ENCODE measurements at places on chromosomes 6 and 20.

GRCh38 chr20:54231036-54231435 lies 23.1 kb downstream of the PFDN4 start:
- no peak for DNase-seq

DNA sequence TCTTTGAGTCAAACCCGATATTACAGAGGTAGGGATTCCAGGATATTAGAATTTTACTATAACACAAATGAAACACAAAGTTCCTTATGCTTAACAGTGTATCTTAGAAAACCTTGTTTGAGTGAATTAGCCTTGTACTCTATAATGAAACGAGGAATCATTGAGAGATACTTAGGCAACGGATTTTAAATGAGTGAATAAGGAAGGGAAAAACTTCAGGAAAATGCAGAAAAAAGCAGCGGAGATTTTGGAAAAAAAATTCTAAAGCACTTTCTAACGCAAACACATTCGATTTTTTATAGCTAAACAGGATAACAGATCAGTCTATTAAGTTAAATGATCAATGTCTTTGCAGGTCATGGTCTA lies 137.3 kb downstream of the HFE start:
- DNase-seq = no peak

- no peak for DNase-seq
Observed at GRCh38 chr6:53878808-53879207, 84.0 kb downstream of the LRRC1 start.

DNA sequence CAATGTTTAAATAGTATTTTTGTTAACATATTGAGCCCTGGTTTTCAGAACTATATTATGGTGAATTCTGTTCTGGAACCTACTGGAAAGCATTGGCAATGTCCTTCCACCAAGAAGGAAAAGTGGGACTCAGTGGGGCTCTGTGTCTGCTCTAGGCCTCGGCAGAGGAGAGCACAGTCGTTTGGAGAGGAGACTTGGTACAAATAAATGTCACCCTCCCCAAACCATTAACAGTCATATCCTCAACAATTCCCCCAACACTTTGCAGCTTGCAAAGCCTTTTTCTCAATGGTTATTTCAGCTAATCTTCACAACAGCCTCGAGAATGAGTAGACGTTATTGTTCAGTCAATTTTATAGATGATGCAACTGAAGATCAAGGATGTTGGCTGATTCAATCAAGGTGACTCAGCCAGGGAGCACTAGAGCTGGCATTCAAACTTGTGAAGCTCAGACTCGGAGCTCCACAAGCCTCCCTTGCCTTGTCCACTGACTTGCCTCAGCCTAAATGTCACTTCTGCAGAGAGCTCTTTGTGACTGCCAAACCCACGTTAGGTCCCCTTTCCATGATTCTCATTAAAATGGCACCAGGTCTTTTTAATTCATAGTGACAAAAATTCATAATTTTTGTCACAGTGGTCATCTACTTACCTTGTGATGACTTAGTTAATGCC lies 60.6 kb downstream of the TOX2 start:
- no peak for DNase-seq

GRCh38 chr6:5450073-5450472 lies 188.8 kb downstream of the FARS2 start:
- no peak for DNase-seq

DNA sequence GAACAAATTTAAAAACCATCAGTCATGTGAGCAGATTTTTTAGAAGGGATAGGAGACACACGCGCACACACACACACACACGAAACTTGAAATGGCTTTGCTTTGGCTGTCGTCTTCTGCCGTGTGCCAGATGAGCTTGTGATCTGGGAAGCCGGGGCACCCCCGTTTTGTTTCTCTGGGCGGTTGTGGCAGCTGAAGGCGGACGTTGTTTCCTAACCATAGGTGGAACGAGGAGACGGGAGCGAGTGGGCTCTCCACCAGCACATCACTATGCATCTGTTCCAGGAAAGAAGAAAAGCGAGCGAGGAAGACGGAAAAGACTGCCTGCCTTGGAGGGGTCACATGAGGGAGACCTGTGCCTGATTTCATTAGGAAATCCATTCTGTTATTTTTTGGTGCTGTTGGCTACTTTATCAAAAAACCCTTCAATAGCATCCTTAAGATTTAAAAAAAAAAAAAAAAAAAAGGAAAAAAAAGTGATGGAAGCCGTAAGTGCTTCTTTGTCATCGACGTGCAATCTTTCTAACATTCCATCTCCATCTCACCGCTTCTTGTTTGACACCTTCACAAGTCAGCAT lies 142.1 kb downstream of the DTNBP1 start:
- peak; percentile 9 for DNase-seq

- no peak for DNase-seq
Observed at GRCh38 chr6:150764334-150765066, 101.0 kb upstream of the MTHFD1L start.

DNA sequence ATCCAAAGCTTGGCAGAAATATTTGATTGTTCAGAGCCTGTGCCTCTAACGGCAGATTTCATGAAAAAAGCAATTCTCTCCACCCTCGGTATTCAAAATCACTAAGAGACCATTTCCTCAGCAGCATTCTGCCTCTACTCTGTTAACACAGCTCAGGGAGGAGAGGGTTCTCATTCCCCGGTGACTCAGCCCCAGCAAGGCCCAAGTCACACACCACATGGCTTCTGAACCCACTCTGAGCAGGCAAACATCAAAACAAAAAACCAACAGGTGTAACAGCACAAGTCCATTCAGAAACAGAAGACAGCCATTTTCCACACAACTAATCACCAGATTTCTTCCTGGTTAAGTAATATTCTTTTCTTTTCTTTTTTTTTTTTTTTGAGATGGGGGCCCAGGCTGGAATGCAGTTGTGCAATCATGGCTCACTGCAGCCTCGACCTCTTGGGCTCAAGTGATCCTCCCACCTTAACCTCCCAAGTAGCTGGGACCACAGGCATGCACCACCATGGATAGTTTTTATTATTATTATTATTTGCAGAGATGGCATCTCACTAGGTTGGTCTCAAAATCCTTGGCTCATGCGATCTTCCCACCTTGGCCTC lies 55.4 kb downstream of the GFOD1 start:
- DNase-seq = no peak

- no peak for DNase-seq
Observed at GRCh38 chr6:35391240-35391968, 49.0 kb downstream of the PPARD start.

GRCh38 chr20:46171476-46171875 lies 53.4 kb downstream of the CD40 start:
- no peak for DNase-seq

GRCh38 chr20:9989066-9989724 lies 45.6 kb upstream of the ANKEF1 start:
- DNase-seq = no peak

DNA sequence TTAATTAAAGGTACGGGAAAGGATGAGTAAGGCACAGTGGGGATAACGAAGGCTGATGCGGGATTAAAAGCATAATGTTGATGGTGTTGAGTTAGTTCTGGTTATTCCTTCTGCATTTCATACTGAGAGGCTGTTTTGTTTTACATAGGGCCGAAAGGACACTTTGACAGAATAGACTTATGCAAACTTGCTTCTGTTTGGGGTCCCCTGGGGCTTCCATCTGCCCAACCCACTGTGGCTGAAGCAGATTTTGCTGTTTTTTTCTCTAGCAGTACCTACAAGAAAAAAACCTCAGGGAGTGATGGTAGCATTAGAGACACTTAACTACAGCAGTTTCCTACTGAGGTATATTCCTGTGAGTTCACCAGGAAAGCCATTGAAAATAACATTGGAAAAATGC lies 136.1 kb upstream of the SUPT3H start:
- DNase-seq = no peak

- no peak for DNase-seq
Observed at GRCh38 chr6:169571123-169571962, 130.5 kb downstream of the WDR27 start.

DNA sequence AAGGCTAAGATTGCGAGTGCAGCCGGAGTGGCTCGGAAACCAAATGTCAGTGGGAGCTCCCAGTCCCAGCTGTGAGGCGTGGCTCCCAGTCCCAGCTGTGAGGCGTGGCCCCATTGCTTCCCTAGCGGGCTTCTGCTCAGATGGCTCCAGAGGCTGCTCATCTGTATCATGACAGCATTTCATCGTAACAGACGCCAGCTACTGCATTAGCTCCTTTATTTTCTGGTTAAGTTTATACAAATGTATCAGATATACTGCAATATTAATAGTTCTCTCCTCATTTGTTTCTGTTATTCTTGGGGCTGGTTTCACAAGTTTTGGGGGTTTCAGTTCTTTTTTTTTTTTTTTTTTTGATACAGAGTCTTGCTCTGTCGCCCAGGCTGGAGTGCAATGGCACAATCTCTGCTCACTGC lies 34.7 kb upstream of the TBXT start:
- DNase-seq = peak; percentile 49

DNA sequence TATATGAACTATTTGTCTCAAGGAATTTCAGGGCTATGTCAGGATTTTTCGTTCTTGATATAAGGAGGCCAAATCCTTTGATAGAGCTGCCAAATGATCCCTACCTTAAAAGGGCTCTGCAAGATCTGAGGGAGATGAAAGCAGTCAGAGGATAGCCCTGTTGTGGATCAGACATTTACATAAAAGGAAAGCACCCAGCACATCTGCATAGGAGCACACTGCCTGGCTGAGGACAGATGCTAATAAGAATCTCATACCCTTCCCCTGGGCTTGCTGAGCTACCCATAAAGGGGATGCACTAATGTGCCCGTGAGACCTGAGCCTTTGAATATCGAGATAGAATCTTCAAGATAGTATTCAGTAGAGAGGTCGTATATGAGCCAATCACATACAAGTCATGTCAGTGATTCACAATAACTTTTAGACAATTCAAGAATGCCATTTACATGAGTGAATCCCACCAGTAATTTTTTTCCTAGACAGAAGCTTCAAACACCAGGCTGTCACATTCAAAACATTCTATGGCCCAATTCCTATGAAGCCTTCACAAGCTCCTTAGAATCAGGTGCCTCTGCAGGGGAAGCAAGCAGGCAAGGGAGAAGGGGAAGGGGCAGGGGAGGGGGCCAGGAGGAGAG lies 71.1 kb downstream of the STMND1 start:
- DNase-seq = no peak

GRCh38 chr6:32697031-32697430 lies 30.6 kb upstream of the HLA-DQB1 start:
- no peak for DNase-seq

DNA sequence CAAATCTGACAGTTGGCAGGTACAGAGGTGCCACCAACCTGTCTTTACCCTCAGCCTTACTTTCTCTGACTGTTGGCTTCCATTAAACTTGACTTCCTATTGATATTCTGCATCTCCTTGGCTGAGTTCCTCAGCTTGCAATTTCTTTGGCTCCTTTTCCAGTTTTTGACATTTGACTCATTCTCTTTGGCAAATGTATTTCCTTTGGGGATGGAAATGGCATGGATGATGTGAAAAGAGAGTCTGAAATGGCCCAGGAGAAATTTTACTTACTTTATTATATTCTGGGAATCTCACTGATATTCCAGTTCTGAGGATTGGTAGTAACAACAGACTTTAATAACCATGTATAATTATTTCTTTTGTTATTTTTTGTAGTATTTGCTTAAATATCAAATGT lies 255.2 kb downstream of the CD109 start:
- no peak for DNase-seq

DNA sequence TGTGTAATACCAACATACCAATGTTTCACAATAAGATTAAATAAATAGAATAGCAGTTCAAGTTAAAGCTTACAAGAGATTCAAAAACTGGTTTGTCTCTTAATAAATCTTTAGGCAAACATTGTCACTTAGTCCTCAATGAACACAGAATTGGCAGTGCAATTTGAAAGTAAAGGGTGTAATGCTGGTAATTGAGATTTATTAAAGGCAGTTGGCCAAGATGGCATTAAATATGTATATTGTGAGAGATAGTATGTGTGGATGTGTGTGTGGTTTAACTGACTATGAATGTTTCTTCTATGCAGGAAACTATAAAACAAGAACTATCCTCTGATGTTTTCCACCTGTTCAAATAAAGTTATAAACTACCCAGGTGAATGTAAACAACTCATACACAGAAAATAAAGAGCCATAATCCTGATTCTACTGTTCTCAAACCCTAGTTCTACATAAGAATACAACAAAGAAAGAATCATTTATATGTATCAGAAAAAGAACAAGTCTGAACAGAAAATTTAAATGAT lies 267.9 kb upstream of the PTCHD4 start:
- no peak for DNase-seq

- no peak for DNase-seq
Observed at GRCh38 chr20:61161726-61162390, 90.2 kb upstream of the CDH4 start.

- DNase-seq = no peak
Observed at GRCh38 chr6:147667082-147667481, 158.6 kb downstream of the SAMD5 start.

DNA sequence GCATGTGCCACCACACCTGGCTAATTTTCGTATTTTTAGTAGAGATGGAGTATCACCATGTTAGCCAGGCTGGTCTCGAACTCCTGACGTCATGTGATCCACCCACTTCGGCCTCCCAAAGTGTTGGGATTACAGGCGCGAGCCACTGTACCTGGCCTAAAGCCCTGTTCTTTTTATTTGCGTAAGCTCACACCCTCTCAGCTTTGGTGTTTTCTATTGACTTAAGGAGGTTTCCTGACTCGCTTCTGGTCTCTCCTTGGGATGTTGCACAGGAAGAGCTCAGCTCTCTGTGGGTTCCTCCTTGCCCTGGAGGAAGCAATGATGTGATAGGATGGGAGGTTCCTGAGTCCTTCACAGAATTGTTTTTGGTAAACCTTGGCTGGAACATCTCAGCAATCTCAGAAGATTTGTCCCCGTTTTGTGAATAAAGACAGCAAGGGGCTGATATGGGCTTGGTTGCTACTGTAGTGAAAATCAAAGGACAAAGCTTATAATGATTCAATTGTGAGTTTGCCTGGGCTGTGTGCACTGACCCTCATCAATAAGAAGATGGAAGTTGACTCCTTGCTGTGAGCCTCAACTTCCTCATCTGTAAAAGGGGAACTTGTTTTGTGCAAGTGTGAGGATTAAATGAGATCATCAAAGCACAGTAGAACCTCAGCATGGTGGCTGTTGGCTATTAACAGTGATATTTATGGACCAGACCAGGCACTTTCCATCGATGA lies 27.0 kb downstream of the TOX2 start:
- no peak for DNase-seq

All from posterior cingulate gyrus (tissue), 11 donors.